Stimulated activated CD4-positive, alpha-beta T cell treated with anti-CD3 and anti-CD28 coated beads, TNF-alpha, amount 100 ng/mL, for 24 hours (primary cell): ENCODE measurements at places on chromosomes 5 and 9.

- DNase-seq, result no peak
Observed at GRCh38 chr9:98365781-98366180, 110.3 kb upstream of the TBC1D2 start.

DNA sequence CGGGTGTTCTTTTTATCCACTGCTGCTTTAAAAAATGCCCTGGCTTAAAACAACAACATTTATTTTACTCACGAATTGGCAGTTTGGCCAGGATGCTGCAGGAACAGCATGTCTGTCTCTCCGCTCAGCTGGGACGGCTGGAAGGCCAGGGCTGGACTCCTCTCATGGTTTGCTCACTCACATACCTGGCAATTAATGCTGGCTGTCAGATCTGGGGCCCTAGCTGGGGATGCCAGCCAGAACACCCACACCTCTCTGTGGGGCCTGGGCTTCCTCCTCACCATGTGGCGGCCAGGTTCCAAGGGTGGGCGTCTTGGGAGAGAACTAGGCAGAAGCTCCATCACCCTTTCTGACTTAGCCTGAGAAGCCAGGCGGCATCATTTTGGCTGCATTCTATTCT, 189.1 kb upstream of the IL12B start:
- no peak for DNase-seq

- DNase-seq, result no peak
Observed at GRCh38 chr5:146001544-146002190, 65.3 kb downstream of the SH3RF2 start.

DNA sequence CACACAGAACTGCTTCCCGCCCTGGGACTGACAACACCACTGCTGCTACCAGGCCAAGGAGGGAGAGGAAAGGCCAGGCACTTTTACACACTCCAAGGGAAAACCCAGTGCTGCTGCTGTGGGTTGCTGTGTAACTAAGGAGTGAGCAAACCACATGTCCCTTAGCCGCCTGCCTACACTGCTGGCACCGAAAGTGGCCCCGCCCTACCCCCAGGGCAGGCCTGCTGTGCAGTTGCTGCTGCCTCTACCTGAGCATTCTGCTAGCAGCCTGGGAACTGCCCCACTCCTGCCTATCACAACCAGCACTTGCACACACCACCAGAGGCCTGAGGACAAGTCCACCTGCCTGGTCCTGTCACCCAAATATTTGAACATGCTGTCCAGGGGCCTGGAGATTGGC, 740.9 kb downstream of the DTWD2 start:
- no peak for DNase-seq

GRCh38 chr5:59380350-59380951, 513.1 kb downstream of the PDE4D start:
- DNase-seq, result no peak

DNA sequence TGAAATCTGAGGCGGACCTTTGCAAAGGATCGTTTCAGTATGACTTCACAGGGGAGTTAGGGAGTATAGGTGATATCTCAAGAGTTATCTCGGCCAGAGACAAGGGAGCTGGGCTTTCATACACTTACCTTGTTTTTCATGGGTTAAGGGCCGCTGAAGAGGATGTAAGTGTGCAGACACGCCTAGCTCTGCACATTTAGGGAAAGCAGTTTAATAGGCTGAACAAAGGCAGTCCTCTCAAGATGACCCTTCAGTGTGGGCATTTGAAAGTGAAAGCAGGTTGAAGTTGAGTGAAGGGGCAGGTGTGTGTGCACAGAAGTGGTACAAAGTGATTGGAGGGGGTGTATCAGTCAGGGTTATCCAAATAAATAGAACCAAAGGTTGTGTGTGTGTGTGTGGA, 33.1 kb upstream of the PRXL2C start:
- DNase-seq, result no peak

GRCh38 chr5:170522211-170523141, 18.7 kb downstream of the KCNIP1 start:
- no peak for DNase-seq

- DNase-seq, result no peak
Observed at GRCh38 chr9:78132701-78133058, 101.1 kb upstream of the GNAQ start.
